Chondrocyte (in vitro differentiated cells): ENCODE measurements at places on chromosomes 3 and 15. TPM values are rescaled to one million over a fixed set of nuclear protein-coding genes. Genes with fewer than 3 reads are reported as not detected.
A peak's percentile ranks its signal among the peaks of the same experiment; 100 is the strongest.

DNA sequence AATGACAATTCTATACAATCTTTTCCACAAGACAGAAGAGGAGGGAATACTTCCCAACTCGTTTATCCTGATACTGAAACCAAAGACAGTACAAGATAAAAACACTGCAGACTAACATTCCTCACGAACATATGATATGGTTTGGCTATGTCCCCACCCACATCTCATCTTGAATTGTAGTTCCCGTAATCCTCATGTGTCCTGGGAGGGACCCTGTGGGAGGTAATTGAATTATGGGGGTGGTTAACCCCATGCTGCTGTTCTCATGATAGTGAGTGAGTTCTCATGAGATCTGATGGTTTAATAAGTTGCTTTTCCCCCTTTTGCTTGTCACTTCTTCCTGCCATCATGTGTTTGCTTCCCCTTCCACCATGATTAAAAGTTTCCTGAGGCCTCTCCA is 83.9 kb upstream of the PROK2 start:
- DNase-seq, result no peak
- H3K4me3 ChIP-seq, result no peak overlapping the region
- H3K27me3 ChIP-seq, result peaks cover 25% of the 10 kb centered on the region
- H3K4me1 ChIP-seq, result no peaks in the 10 kb centered on the region

DNA sequence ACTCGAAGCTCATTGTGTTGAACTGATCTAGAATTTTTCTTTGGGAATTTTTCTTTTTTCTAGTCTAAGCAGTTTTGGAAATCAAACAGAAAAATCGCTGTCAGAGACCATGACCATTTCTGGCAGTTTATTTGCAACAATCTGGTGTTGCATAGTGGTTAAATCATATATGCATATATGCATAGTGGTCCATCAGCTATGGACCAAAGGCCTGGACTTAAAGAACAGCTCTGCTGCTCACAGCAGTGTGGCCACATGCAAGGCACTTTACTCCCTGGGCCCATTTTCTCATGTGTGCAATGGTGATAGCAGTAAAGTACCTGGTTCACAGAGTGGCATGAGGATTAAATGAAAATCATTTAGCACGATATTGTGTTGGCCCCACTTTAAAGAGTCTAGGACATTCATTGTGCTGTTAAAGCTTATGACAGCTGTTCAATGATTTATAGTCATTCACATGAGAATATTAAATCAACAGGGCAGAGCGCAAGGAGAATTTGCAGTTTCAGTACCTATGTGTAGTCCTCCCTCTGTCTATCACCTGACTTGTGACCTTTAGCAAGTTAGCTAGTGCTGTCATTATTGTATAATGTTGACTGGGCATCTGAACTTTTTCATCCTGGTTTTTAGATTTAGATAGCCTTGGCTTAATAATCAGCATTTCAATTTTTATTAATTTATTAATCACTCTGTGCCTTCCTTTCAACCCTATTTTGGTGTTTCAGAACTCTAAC is 46.4 kb downstream of the BLM start:
- no peaks in the 10 kb centered on the region for H3K27me3 ChIP-seq
- no peak overlapping the region for H3K4me3 ChIP-seq
- no peak overlapping the region for H3K27ac ChIP-seq
- no peak for DNase-seq
- peaks cover 2% of the 10 kb centered on the region for H3K36me3 ChIP-seq

- H3K27ac ChIP-seq, result peak overlapping the region; percentile 94
- peaks cover 42% of the 10 kb centered on the region for H3K4me1 ChIP-seq
- peak overlapping the region; percentile 97 for H3K4me3 ChIP-seq
- no peaks in the 10 kb centered on the region for H3K27me3 ChIP-seq
- H3K36me3 ChIP-seq, result peaks cover 14% of the 10 kb centered on the region
- no peak for DNase-seq
These were observed 520 bp downstream of the ZNF654 start for GRCh38 chr3:88059380-88060170.

GRCh38 chr3:197599089-197599765 is 43.5 kb upstream of the BDH1 start:
- peak overlapping the region; percentile 44 for H3K4me3 ChIP-seq
- DNase-seq, result no peak
- peak overlapping the region; percentile 49 for H3K27ac ChIP-seq

DNA sequence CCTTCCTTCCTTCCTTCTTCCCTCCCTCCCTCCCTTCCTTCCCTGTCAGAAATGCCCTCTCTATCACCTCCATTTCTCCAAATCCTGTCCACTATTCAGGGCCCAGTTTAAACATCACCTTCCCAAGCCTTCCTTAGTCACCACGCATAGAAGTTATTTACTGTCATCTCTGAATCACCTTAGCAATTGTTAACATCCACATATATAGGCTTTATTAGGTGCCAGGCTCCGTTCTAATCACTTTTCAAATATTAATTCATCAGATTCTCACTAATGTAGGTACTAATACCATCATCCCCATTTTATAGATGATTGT is 1.1 kb upstream of the MAGEF1 start:
- peak overlapping the region; percentile 39 for H3K4me3 ChIP-seq
- H3K4me1 ChIP-seq, result peaks cover 60% of the 10 kb centered on the region
- DNase-seq, result no peak
- no peaks in the 10 kb centered on the region for H3K27me3 ChIP-seq
- H3K36me3 ChIP-seq, result peaks cover 10% of the 10 kb centered on the region
- H3K27ac ChIP-seq, result no peak overlapping the region

KCTD6 gene
- total RNA-seq, result 8.6 to 12.9 TPM (median 9.7 TPM) in 3 replicates

DNA sequence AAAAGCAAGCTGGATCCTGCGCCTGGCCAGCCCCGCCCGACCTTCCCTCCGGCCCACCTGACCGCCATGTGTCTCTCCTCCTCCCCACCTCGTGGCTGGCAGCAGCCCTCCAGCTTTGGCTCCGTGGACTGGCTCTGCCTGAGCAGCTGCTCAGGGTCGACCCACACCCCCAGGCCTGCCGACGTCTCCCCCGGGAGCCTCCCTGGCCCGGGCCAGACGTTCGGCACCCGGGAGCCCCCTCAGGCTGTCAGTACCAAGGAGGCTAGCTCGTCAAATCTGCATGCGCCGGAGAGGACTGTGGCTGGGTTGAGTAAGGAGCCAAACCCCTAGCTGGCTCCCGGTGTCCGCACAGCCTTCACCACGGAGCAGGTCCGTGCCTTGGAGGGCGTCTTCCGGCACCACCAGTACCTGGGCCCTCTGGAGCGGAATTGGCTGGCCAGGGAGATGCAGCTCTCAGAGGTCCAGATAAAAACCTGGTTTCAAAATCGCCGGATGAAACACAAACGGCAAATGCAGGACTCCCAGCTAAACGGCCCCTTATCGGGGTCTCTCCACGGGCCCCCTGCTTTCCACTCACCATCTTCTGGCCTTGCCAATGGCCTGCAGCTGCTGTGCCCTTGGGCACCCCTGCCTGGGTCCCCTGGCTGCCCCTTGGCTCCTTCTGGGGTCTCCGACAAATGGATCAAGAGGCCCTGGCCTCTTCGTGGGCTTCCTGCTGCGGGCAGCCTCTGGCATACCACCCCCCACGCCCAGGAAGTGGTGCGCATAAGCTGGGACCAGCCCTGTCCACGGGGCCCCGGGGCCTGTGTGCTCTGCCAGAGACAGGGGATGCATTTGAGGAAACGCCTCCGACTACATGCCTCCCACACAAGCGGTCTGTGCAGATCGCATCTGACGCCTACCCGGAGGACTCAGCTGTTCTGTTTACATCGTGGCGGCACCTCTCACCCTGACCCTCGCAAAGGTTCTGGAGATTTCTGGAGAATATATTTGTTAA is 345.0 kb downstream of the ZNF385D start:
- no peak overlapping the region for H3K27ac ChIP-seq
- H3K36me3 ChIP-seq, result no peaks in the 10 kb centered on the region
- H3K4me3 ChIP-seq, result no peak overlapping the region
- no peak for DNase-seq
- no peaks in the 10 kb centered on the region for H3K27me3 ChIP-seq

DNA sequence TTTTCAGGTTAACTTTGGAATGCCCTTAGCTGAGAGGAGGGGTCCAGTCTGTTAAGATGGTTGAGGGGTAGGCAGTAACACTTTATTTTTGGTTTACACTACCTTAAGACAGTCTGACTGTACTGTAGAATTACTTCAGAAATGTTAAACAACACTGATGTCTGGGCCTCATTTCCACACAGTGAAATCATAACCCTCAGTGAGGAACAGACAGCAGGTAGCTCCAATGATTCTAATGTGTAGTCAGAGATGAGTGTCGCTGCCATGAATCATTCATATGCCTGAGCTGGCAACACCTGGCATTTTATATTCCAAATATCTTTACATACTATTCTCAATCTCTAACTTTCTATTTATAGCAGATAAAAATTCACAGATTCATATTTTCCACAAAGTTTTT is 37.3 kb upstream of the POU1F1 start:
- peaks cover 33% of the 10 kb centered on the region for H3K27me3 ChIP-seq
- no peak for DNase-seq
- no peaks in the 10 kb centered on the region for H3K36me3 ChIP-seq
- no peak overlapping the region for H3K4me3 ChIP-seq

- H3K4me3 ChIP-seq, result no peak overlapping the region
- peaks cover 48% of the 10 kb centered on the region for H3K27me3 ChIP-seq
- H3K4me1 ChIP-seq, result peaks cover 3% of the 10 kb centered on the region
- no peak for DNase-seq
- H3K36me3 ChIP-seq, result no peaks in the 10 kb centered on the region
These were observed 17.8 kb upstream of the IQCF6 start for GRCh38 chr3:51796854-51797253.

GRCh38 chr3:31979001-31979697 is 1.9 kb downstream of the OSBPL10 start:
- DNase-seq, result no peak
- peaks cover 4% of the 10 kb centered on the region for H3K36me3 ChIP-seq
- H3K27me3 ChIP-seq, result no peaks in the 10 kb centered on the region
- H3K27ac ChIP-seq, result peak overlapping the region; percentile 78
- H3K4me1 ChIP-seq, result peaks cover 68% of the 10 kb centered on the region

GRCh38 chr3:158443632-158444031 is 127.4 kb upstream of the MLF1 start:
- no peaks in the 10 kb centered on the region for H3K27me3 ChIP-seq
- peaks cover 3% of the 10 kb centered on the region for H3K4me1 ChIP-seq
- no peak overlapping the region for H3K27ac ChIP-seq
- no peaks in the 10 kb centered on the region for H3K36me3 ChIP-seq

DNA sequence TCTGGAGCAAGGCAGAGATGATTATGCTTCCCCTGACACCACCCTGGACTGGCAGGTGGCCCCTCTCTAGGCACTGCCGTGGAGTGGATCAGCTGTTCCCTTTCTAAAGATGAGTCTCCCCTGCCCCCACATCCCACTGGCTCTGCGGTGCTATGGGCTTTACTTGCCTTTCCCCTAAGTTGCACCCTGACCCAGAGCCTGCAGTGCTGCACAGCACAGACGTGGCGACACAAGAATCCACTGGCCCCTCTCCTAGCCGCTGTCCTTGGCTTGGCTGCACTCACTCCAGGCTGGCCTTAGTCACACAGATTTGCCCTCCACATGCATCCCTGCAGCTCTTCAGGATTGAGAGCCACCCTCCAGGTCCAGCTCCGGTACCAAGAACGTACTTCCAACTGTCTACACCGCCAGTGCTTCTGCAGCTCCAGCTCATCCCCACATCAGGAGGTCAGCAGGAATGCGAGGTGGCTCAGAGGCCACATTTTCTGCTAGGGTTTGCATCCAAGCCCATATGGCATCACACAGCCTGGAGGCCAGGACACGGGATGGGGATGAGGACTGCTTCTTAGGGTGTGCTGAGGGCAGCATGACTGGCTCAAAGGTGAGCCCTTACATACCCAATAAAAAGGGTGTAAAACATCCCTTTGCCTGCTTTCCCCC is 82.4 kb upstream of the RASGRF1 start:
- H3K4me1 ChIP-seq, result peaks cover 31% of the 10 kb centered on the region
- H3K27me3 ChIP-seq, result peaks cover 6% of the 10 kb centered on the region
- peak; percentile 48 for DNase-seq
- peaks cover 2% of the 10 kb centered on the region for H3K36me3 ChIP-seq
- no peak overlapping the region for H3K27ac ChIP-seq
- no peak overlapping the region for H3K4me3 ChIP-seq

DNA sequence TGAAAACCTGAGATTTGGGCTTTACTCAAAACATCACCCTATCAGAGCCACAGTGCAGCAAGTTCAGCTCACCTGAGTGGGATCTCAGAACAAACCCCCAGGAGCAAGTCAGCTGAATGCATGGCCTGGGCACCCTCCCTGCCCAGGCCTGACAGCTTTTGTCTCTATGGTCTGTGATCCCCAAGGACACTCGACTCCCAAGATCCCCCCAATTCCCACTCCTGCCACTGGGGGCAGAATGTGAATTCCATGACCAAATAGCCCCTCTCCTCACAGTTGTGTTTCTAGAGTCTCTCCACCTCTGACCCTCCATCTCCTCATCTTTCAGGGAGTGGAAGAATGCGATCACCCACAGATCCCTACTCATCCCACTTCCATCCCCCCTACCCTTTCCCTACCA is 58.9 kb downstream of the ZNF445 start:
- peaks cover 3% of the 10 kb centered on the region for H3K36me3 ChIP-seq
- no peaks in the 10 kb centered on the region for H3K4me1 ChIP-seq
- DNase-seq, result no peak
- no peak overlapping the region for H3K4me3 ChIP-seq

GRCh38 chr15:63015618-63016017 is 26.9 kb upstream of the TPM1 start:
- peaks cover 75% of the 10 kb centered on the region for H3K4me1 ChIP-seq
- DNase-seq, result no peak
- H3K27ac ChIP-seq, result peak overlapping the region; percentile 80
- no peak overlapping the region for H3K4me3 ChIP-seq

AGTR1 gene
- total RNA-seq, result 2.1 to 2.2 TPM (median 2.1 TPM) in 3 replicates

DNA sequence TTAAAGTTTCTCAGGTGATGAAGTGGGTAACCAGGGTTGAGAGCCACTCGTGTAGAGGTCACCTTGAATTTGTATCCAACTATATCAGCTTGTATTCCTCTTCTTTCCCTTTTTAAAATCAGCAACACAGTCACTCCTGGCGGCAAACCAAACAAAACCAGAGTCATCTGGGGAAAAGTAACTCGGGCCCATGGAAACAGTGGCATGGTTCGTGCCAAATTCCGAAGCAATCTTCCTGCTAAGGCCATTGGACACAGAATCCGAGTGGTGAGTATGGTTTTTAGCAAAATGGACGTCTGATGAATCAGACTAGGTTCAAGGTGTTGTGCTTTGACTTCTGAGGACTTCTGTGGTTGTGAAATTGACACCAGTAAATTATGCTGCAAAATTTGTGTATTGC is 3.9 kb downstream of the RPL35A start:
- H3K27ac ChIP-seq, result peak overlapping the region; percentile 84
- H3K27me3 ChIP-seq, result no peaks in the 10 kb centered on the region

DNA sequence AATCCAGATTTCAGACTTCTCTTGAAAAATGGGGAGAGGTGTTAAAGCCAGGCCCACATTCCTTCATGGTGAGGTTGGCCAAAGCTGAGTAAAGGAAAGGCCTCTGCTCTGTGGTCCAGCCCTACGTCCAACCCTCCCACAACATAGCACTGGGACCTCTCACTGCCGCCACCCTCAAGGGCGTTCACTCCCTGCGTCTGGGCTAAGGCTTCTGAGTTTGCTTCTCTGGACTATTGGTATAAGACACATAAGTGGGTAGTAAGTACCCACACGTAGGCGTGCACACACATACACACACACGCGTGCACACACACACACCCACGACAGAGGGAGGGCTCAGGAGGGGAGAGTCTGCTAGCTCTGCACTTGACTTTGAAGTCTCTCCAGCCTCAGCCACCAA is 80.2 kb upstream of the PXYLP1 start:
- no peak overlapping the region for H3K27ac ChIP-seq
- no peak overlapping the region for H3K4me3 ChIP-seq
- DNase-seq, result no peak
- H3K4me1 ChIP-seq, result no peaks in the 10 kb centered on the region
